ENCODE measurements at places on chromosomes 7 and 10.

GRCh38 chr7:117247809-117248208 lies 75.0 kb downstream of the WNT2 start:
- DNase-seq: no peak

DNA sequence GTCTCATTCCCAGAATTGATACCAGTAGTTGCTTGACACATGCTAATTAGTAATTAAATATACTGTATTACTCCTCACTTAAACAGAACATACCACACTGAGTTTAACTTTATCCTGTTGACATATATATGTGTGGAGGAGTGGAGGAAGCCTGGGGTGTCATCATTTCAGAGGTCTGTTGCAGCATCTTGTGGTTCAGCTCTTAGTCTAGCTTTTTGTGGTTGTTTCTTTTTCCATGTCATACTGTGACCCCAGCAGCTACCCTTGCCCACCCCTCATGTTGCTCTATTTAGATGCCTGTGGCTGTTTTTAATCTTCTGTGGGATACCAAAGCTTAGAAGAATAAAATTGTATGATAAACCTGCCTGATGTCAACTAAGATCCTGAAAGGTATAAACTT lies 875.4 kb downstream of the LRMDA start:
- DNase-seq: no peak

DNA sequence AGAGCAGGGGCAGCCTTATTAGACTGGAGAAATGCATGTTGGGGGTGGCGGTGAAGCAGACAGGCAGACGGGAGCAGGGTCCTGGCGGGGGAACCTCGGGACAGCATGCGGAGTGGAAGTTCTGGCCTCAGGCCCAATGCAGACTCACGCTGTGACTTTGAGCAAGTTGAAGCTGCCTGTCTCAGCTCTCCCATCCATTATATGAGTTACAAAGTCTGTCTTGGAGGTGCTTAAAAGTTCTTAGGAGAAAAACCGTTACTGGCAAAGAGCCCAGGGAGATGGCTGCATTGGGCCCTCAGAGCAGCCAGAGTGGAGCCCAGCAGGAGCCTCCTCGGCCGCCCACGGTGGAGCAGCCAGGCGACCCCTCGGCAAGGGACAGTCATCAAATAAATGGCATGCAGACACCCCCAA lies 509.5 kb downstream of the PLXNA4 start:
- no peak for DNase-seq

GRCh38 chr10:100982916-100983830 lies 4.1 kb downstream of the MRPL43 start:
- no peak for DNase-seq

GRCh38 chr10:77877441-77878344 lies 48.9 kb downstream of the DLG5 start:
- peak; percentile 38 for DNase-seq

GRCh38 chr7:102432442-102433218 lies 745 bp upstream of the ORAI2 start:
- no peak for DNase-seq

GRCh38 chr7:45146531-45147379 lies 10.8 kb upstream of the RAMP3 start:
- no peak for DNase-seq

- no peak for DNase-seq
These were observed 98.6 kb downstream of the GRM8 start for GRCh38 chr7:127154101-127154500.

GRCh38 chr10:60425392-60426110 lies 35.9 kb upstream of the ANK3 start:
- no peak for DNase-seq

GRCh38 chr7:16960337-16960965 lies 78.7 kb upstream of the AGR3 start:
- DNase-seq: no peak
